Stimulated activated CD8-positive, alpha-beta memory T cell treated with anti-CD3 and anti-CD28 coated beads, Interleukin-12 subunit alpha, Interleukin-12 subunit beta, amount 100 ng/mL, for 1 hour (primary cell): ENCODE measurements at places on chromosomes 3 and 15.
A peak's percentile ranks its signal among the peaks of the same experiment; 100 is the strongest.

DNA sequence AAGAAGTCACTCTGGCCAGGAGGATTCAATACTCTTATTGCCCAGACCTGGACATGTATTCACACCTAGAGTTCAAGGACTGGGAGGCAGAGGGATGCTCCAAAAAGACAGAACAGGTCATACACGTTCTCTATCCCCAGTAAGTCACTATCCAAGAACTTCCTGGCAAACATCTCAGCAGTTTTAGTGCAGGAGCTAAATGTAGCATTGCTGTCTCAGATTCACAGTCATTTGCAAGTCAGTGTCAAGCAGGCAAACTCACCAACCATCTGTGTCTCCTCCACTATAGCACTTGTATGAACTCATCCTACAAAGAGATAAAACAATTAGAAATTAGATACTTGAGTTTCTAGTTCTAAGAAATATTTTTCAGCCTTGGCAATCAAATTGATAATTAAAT lies 38.4 kb downstream of the ABHD17C start:
- no peak for DNase-seq

DNA sequence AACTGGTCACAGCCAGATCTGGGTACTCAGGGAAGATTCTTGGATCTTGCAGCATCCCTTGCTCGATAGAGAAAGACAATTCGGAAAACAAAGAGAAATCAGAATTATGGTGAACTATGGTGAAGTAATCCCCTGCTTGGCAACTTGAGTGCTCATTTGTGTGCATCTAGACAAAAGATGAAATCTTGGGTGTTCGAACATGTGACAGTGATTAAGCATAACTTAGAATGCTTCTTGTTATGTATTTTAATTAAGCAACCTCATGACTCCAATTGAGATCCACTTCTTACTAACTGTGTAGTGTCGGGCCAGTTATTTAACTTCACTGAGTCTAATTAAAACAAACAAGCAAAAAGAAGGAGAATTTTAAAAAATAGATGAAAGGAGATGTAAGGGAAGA lies 56.5 kb downstream of the ZNF385D start:
- DNase-seq: no peak

GRCh38 chr3:191961022-191961421 lies 500.1 kb downstream of the PYDC2 start:
- no peak for DNase-seq

- no peak for DNase-seq
Observed at GRCh38 chr3:123692041-123692440, 107.2 kb upstream of the HACD2 start.

GRCh38 chr3:24018784-24019570 lies 73.9 kb downstream of the NR1D2 start:
- DNase-seq: no peak

GRCh38 chr15:32718227-32718820 lies 520 bp downstream of the GREM1 start:
- DNase-seq: no peak

GRCh38 chr3:2597615-2598014 lies 498.9 kb downstream of the CNTN4 start:
- DNase-seq: no peak

DNA sequence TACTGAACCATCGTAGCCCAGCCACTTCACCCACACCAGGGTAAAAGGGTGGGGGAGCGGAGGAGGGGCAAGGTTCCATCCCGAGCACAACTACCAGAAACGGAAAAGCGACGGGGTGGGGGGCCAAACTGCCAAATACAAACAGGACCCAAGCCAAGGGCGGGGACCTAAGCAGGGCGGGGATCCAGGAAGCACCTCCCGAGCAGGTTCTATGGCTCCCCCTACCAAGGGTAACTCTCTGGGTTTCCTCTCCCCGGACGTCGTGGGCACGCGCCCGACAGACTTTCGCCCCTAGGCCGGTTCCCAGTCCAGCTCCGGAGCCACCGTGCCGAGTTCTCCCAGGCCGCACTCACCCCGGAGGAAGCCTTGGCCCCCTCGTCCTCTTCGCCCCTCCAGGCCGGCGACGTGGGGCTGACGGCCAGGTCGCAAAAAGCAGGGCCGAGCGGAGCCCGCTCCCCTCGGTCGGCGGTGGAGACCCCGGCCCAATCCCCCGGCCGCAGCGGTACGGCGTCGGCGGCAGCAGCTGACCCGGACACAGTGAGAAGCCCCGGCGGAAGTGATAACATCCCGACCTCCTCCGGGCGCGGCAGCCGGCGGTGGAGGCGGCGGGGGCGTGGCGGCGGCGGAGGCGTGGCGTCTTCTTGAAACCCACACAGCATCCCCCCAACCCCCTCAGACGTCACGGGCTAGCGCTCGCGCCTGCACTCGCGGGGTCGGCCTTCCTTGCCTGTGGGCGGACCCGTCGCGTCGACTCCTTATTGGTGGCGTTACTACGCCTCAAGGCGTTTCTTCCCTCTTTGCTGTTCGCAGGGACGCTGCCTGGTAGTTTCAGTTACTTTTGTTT lies at the start of gene BNIP2:
Gene BNIP2 (minus strand): TSS at position 539 of the 844 bp plus-strand sequence. CDS start 6,863 bp downstream, outside the sequence.
- peak; percentile 99 for DNase-seq

GRCh38 chr15:51642696-51643095 lies 20.1 kb upstream of the DMXL2 start:
- DNase-seq: no peak

- DNase-seq: no peak
Observed at GRCh38 chr3:49024449-49024848, 2.5 kb downstream of the NDUFAF3 start.

- DNase-seq: no peak
Observed at GRCh38 chr3:37945807-37946530, 44.6 kb upstream of the VILL start.

- DNase-seq: no peak
Observed at GRCh38 chr3:24006-24405, 172.6 kb upstream of the CHL1 start.

DNA sequence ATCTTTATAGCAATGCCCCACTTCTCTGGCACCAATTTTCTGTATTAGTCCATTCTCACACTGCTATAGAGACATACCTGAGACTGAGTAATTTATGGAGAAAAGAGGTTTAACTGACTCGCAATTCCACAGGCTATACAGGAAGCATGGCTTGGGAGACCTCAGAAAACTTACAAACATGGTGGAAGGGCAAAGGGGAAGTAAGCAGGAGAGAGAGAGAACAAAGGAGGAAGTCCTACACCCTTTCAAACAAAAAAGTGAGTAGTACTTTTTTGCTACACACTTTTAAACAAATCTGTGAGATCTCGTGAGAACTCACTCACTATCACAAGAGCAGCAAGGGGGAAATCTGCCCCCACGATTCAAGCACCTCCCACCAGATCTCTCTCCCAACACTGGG lies 67.8 kb upstream of the ZBED2 start:
- no peak for DNase-seq

DNA sequence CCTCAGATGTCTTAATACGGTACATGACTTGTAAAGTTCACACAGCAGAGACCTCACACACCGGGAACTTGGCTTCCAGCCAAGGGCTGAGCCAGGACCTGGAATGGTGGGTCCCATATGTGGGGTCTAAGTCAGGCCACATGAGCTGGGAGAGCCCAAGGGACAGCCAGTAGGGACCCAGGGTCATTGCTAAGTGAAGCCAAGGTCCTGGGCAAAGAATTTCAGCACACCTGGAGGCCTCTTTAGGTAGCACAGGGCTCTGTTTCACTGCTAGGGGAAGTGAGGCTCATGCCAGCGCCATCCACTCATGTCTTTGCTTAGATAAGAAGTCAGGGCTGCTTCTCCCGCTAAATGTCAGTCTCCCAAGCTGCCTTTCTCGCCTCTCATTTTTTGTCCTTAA lies 116.6 kb upstream of the TLE3 start:
- no peak for DNase-seq
